ENCODE measurements at places on chromosomes 6 and 20. TPM values are rescaled to one million over a fixed set of nuclear protein-coding genes. Genes with fewer than 3 reads are reported as not detected.

SEMG1 gene
- total RNA-seq: not detected

SLC32A1 gene
- not detected for total RNA-seq

GRCh38 chr6:120606743-120607142 lies 727.5 kb downstream of the TBC1D32 start:
- DNase-seq: no peak

- no peak for DNase-seq
These were observed 86.4 kb downstream of the IRAK1BP1 start for GRCh38 chr6:78953798-78954197.

DNA sequence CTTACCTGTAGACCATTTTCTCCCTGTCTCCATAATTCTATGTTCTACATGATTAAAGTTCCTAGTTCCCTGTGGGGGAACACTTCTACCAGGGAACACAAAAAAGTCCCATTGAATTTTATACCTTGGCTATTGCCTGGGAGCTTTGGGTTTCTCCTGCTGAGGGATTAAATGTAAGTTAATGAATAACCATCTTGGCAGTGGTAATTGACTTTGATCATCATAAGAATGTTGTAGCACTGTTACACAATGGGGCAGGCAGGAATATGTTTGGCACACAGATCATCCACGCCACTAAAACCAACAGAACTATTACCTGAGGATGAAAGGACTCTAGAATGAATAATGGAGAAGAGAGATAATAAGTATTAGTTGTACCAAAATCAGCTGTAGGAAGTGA lies 1106.2 kb upstream of the GJE1 start:
- no peak for DNase-seq

GRCh38 chr20:41483553-41483930 lies 116.9 kb upstream of the EMILIN3 start:
- peak; percentile 4 for DNase-seq

DNA sequence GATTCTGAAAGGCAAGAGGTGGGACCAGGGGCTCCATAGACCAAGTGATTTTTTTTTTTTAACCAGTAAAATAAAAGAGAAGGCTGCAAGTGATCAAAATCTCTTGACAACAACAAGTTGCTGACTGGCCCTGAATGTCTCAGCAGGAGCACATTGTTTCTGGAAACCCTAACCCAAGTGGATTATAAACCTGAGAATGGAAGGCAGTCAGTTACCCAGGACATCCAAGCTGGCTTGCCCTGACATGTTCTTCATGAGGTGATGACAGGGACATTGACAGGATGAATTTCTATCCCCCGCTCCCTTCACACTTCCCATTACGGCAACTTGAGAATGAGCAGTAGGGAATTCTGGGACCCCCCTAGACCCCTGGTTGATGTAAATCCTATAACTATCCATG lies 49.6 kb upstream of the RIPOR2 start:
- DNase-seq: no peak

DNA sequence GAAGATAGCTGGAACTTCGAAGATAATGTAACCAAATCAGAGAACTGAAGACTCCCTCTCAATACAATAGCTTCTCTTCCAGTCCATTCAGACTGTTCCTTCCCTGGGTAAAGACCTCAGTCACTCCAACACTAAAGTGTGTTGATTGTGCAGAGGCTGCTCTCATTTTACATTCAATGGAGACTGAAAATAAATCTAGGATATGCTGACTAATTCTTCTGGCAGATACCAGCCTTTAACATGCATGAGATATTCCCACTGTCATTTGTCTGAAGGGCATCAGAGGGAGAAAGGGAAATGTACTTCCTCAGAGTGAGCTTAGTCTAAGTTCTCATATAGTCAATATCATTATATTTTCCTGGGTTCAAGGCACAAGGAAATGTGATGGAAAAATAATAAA lies 166.4 kb upstream of the IRAK1BP1 start:
- peak; percentile 22 for DNase-seq

GRCh38 chr6:14811775-14812428 lies 434.0 kb upstream of the JARID2 start:
- DNase-seq: no peak

LRRN4 gene
- not detected for total RNA-seq
